Pulmonary artery endothelial cell (primary cell): ENCODE measurements at places on chromosomes 12 and 14. TPM values are rescaled to one million over a fixed set of nuclear protein-coding genes. Genes with fewer than 3 reads are reported as not detected.

Gene NPAS3
- total RNA-seq = 0.07 TPM in 1 of 2 replicates, not detected in the other

Gene GDF11
- 3.6 and 5.1 TPM in 2 replicates for total RNA-seq

Gene RHEBL1
- total RNA-seq = 2.2 and 3.0 TPM in 2 replicates

Gene KLHDC1
- total RNA-seq = 1.2 and 2.0 TPM in 2 replicates

Gene ASIC1
- 0.14 and 0.59 TPM in 2 replicates for total RNA-seq

Gene DICER1
- 24.9 and 32.9 TPM in 2 replicates for total RNA-seq

Gene GALNT9
- total RNA-seq = 0.11 and 0.33 TPM in 2 replicates

Gene EFS
- not detected in 2 replicates for total RNA-seq

Gene DDN
- total RNA-seq = 0.14 and 0.26 TPM in 2 replicates

Gene DLGAP5
- total RNA-seq = 48.5 and 77.7 TPM in 2 replicates

Gene ETNK1
- 41.0 and 49.9 TPM in 2 replicates for total RNA-seq

Gene AQP6
- total RNA-seq = 0.04 TPM in 1 of 2 replicates, not detected in the other

Gene MOK
- 5.9 and 6.1 TPM in 2 replicates for total RNA-seq

Gene GZMH
- not detected in 2 replicates for total RNA-seq

Gene MTA1
- total RNA-seq = 44.1 and 44.2 TPM in 2 replicates

Gene CTSG
- not detected in 2 replicates for total RNA-seq
